ENCODE measurements at places on chromosomes 12 and 14.

DNA sequence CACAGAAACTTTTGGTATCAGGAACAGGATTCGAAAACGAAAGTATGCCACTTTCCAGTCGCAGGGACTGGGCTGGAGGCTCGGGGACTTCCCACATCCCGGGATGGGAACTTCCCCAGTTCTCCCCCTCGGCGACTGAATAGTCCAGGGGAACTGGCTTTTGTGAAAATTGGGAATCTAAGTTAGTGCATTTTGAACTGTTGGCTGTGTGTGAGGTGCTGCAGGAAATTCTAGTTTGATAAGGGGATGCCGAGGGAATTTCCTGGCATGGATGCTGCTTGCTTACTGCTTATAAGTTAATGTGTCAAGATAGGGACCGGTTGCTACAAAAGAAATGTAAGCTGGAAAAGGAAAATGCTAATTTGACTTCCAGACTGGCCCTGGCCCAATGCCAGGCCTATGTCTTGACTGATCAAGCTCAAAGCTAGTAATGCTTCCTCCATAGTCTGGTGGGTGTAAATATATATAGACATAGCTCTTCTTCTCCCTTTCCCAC is 73.4 kb upstream of the EIF5 start:
- DNase-seq, result no peak

- no peak for DNase-seq
Observed at GRCh38 chr14:79852950-79853744, 358.2 kb downstream of the DIO2 start.

GRCh38 chr12:72268386-72268785 is 3.8 kb upstream of the TRHDE start:
- DNase-seq, result no peak

DNA sequence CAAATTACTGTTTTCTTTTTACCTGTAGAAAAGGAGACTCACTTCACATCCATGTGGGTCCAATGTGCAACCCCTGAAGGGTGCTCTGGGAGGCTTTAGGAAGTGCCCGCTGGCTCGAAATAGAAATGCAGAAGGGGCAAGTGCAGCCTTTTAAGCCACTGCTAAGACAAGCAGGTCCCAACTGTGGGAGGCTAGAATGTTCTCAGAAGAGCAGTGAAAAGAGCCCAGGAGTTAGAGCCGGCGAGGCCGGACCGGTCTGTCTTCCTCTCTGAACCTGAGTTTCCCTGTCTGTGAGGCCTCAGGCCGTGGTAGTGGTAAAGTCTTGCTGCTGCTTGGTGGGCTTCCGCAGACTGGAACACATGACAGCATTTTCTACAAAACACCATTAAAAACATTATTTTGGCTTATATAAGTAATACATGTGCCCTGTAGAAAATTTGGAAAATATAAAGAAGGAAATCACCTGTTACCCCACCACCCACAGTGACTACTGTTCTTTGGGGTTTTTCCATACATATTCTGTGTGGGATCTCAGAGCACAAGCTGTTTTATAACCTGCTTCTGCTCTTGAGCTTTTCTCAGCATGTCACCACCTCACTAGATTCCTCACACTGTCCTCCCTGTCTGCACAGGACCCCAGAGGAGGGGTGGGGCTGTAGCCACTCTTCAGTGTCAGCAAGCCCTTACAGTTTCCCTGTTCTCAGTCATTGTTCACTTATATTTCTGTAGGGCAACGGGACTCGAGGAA is 6.0 kb downstream of the CKB start:
- DNase-seq, result no peak
